ENCODE measurements at places on chromosomes 5 and 9.

DNA sequence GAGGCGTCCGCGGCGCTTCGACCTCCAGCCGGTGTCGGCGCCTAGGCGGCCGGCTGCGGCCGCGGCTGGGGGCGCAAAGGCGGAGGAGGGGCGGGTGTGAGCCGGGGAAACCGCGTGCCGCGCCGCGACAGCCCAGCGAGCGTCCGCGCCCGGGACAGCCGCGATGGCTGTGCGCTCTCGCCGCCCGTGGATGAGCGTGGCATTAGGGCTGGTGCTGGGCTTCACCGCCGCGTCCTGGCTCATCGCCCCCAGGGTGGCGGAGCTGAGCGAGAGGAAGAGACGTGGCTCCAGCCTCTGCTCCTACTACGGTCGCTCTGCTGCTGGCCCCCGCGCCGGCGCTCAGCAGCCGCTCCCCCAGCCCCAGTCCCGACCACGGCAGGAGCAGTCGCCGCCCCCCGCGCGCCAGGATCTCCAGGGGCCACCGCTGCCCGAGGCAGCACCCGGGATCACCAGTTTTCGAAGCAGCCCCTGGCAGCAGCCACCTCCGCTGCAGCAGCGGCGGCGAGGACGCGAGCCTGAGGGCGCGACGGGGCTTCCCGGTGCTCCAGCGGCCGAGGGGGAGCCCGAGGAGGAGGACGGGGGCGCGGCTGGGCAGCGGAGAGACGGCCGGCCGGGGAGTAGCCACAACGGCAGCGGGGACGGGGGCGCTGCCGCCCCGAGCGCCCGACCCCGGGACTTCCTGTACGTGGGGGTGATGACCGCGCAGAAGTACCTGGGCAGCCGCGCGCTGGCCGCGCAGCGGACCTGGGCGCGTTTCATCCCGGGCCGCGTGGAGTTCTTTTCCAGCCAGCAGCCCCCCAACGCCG, 605 bp downstream of the CHSY3 start:
- no peak for DNase-seq

DNA sequence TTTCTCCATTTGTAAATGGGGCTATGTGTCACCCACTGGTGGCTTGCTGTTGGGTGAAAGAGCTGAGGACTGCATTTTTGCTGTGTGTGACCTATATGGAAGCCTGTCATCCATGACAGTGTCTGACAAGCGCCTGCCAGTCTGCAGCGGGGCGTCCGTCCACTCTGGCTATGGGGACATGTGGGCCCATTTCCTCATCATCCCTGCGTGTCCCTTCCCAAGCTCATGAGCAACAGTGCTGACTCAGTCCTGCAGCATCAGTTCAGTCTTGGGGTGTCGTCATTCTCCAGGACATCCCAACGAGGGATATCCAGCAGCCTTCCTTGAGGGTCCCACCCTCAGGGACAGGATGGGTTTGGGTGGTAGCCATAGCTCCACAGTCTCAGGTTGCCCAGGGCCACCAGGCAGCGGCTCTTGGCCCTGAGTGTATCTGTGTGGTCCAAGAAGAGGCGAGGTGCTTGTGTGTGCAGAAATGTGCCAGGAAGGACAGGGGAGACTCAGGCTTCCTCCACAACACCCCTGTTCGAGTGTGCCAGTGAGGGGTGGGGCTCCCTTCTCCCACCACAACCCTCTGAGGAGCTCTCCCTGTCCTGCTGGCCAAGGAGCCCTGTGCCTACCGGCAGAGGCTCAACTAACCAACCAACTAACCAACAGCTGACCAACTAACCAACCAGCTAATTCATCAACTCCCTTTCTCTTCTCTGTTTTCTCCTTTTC, 2.1 kb downstream of the FGD3 start:
- DNase-seq, result no peak

- no peak for DNase-seq
Observed at GRCh38 chr9:68978066-68978465, 35.8 kb downstream of the PRKACG start.

- DNase-seq, result no peak
Observed at GRCh38 chr9:137550231-137550621, at the start of gene PNPLA7. Gene PNPLA7, minus strand, starts transcription at chr9:137550402. Its CDS starts 205 bp downstream, at chr9:137550197.

DNA sequence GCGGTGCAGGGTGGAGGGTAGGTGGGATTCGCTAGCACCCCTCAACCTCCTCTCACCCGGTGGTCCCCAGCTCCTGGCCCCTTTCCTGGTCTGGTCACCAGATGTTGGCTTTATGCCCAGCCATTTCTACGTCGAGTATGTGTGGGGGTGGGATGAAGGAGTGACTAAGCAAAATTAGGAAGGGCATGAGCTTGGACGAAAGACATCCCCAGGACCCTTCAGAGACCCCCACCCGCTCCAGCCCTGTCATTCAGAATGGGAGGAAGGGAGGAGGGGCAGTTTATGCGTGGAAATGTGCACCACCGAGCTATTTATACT, 742 bp downstream of the BHMT2 start:
- no peak for DNase-seq

DNA sequence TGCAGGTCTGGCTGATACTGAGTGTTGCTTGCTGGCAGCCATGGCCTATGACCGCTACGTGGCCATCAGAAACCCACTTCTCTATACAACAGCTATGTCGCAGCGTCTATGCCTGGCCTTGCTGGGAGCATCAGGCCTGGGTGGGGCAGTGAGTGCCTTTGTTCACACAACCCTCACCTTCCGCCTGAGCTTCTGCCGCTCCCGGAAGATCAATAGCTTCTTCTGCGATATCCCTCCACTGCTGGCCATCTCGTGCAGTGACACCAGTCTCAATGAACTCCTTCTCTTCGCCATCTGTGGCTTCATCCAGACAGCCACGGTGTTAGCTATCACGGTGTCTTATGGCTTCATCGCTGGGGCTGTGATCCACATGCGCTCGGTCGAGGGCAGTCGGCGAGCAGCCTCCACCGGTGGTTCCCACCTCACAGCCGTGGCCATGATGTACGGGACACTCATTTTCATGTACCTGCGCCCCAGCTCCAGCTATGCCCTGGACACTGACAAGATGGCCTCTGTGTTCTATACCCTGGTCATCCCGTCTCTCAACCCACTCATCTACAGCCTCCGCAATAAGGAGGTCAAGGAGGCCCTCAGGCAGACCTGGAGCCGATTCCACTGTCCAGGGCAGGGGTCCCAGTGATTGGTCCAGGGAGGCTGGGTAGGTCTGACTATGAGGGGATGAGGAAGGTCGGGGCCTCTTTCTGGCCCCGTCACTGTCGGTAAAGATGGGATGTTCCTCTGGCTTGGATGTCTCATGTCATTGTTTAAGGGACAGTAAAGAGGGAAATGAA, 718 bp downstream of the OR5C1 start:
- DNase-seq, result no peak

DNA sequence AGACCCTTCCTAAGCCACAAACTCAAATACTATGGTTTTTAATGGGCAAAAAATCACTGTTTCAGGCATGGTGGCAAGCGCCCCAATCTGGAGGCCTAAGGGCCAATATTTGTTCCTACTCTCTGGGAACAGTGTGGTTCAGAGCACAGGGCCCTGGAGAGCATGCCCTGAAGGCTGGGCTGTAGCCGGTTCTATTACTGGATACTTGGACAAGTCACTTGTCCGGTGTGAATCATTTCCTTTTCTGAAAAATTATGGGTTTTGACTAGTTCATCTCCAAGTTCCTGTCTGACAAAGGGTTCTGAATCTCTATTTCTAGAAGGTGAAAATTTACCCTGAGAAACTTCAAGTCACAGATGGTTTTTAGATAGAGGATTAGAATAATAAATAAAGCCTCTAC, 75.0 kb downstream of the OTULIN start:
- no peak for DNase-seq

GRCh38 chr5:135217669-135218485, 181.2 kb downstream of the MACROH2A1 start:
- no peak for DNase-seq

DNA sequence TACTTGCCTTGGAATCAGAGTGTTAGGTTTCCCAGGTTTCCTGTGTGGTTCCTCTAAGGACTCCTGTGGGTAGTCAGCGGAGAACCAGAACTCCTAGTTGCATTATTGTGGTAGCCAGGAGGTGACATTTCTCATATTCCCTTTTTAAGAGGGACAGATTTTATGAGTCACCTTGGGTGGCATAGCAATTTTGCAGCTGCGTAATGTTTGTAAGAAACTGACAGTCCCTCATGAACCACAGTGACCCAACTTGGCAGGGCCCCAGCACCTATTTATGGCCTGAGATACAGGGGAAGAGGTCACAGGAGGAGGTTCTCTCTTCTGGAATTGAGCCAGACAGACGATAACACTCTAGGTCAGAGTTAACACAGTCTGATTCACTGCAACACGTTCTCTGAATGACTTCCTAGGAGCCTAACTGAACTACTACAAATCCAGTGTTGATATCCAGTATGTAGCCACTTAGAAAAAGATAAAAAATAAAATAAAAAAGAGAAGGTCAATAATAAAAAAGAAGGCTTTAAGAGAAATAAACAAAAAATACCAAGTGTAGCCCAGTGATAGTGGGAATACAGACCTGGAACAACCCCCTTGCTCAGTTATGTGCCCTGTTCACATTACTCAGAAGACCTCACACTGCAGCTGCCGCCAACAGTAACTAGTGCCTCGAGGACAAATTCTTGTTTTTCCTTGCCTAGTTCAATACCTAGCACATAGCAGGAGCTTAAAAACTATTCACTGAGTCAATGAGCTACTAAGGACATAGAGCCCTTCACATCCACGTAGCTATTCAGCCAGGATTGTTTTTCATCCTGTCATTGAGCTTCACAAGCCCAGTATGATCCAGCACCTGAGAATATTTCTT, 50.7 kb upstream of the VLDLR start:
- no peak for DNase-seq

DNA sequence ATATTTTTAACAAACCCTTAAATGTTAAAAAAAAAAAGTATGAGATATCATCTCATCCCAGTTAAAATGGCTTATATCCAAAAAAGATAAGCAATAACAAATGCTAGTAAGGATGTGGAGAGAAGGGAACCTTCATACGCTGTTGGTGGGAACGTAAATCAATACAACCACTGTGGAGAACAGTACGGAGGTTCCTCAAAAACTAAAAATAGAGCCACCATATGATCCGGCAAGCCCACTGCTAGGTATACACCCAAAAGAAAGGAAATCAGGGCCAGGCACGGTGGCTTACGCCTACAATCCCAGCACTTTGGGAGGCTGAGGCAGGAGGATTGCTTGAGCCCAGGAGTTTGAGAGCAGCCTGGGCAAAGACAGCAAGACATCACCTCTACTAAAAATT, 3.0 kb downstream of the MTMR12 start:
- no peak for DNase-seq

DNA sequence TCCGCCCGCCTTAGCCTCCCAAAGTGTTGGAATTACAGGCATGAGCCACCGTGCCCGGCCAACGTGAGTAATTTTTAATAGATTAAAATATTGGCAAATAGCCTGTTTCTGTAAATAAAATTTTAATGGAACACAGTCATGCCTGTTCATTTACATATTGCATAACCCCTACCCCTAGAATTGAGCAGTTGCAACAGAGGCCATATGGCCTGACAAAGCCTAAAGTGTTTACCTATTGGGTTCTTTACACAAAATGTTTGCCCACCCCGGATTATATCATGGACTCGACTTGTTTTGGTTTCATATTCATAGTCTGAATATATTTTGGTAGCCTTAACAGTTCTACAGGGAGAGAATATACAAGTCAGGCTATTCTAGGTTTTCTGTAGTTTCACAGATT, 5.3 kb downstream of the NSA2 start:
- DNase-seq, result no peak

- no peak for DNase-seq
Observed at GRCh38 chr5:121758615-121759014, 93.1 kb upstream of the FTMT start.

- DNase-seq, result no peak
Observed at GRCh38 chr9:91564081-91564670, 140.5 kb upstream of the NFIL3 start.

GRCh38 chr5:116063950-116064349, 20.9 kb upstream of the COMMD10 start:
- DNase-seq, result no peak

- no peak for DNase-seq
Observed at GRCh38 chr5:145960166-145960565, 23.8 kb downstream of the SH3RF2 start.

DNA sequence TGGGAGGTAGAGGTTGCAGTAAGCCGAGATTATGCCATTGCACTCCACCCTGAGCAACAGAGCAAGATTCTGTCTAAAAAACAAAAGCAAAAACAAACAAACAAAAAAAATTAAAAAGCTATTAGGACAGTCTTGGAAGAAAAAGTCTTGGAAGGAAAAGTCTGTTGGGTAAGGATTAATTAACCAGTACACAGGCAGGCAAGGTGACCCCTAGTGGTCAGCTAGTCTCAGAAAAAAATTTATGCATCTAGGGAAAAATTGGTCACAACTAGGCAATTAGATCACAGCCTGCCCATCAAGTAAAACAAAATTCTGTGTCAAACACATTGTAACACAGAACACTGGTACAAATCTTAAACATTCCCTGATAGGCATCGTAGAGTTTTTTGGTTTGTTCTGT, 6.7 kb upstream of the ANKRD18B start:
- DNase-seq, result no peak

Data from GM18507 (cell line).